ENCODE measurements at places on chromosomes 7 and 10. TPM values are rescaled to one million over a fixed set of nuclear protein-coding genes. Genes with fewer than 3 reads are reported as not detected.

DNA sequence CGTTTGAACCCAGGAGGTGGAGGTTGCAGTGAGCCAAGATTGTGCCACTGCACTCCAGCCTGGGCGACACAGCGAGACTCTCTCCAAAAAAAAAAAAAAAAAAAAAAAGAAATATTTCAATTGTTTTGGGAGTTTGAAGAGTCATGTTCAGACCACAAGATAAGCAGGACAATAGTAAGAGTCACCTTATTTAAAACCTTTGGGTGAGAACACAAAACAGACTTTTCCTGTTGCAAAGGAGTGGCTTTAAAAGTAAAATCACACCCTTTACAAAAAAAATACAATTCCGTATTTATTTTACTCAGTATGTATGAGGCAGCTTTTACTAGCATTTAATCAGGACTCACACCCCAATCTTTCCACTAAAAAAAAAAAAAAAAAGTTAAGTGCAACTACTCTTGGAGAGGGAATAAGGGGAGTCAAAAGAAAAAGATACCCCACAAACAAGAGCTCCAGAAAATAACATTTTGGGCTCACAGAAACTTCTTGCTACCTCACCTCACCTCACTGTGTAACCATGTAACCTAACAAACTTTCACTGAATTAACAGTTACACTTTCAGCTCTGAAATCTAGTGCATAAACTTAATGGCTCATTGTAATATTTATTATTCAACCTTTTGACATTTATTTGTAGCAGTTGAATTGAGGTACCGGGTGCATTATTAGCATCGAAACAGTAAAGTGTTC, 11.2 kb downstream of the SKIDA1 start:
- H3K4me3 ChIP-seq = no peak overlapping the region
- no peak for DNase-seq
- no peak overlapping the region for H3K27ac ChIP-seq
- peaks cover 64% of the 10 kb centered on the region for H3K27me3 ChIP-seq
- H3K36me3 ChIP-seq = no peaks in the 10 kb centered on the region

DNA sequence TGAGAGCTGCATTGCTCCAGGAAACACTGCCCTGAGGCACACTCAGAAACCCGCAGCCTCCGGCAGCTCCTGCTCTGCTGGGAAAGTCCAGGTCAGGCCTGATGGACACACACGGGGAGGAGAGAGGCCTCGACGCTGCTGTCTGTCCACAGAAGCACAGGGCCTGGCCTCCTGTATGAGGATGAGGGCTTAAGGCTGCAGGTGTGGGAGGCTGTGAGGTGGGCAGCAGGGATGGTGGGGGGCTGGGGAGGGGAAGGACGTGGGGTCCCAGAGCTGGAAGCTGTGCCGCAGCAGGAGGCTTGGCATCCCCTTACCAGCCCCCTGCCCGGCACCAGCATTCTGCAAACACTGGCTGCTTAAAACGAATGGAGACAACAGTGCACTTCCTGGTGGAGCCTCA, 186.2 kb downstream of the DNAJB6 start:
- no peaks in the 10 kb centered on the region for H3K4me1 ChIP-seq
- no peak overlapping the region for H3K4me3 ChIP-seq
- no peak overlapping the region for H3K27ac ChIP-seq
- peaks cover 18% of the 10 kb centered on the region for H3K27me3 ChIP-seq
- H3K36me3 ChIP-seq = no peaks in the 10 kb centered on the region

WDR91 gene
- total RNA-seq = 22.8 TPM

SEMA3D gene
- total RNA-seq = not detected

DNA sequence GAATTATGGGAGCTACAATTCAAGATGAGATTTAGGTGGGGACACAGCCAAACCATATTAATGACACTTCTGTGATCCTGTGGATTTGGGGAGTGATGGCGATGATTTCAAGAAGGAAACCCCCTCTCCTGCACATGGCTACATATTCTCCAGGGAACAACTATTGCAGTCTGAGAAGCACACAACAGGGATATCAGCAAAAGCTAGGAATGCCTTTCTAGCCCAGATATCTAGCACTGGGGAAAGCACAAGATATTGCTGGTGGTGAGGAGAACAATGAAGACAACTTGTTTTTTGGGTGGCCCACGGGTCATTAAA, 24.3 kb downstream of the EPDR1 start:
- no peaks in the 10 kb centered on the region for H3K36me3 ChIP-seq
- H3K4me3 ChIP-seq = no peak overlapping the region
- no peak overlapping the region for H3K27ac ChIP-seq
- no peaks in the 10 kb centered on the region for H3K4me1 ChIP-seq

- peaks cover 76% of the 10 kb centered on the region for H3K36me3 ChIP-seq
- no peak overlapping the region for H3K27ac ChIP-seq
- peaks cover 25% of the 10 kb centered on the region for H3K4me1 ChIP-seq
- H3K27me3 ChIP-seq = no peaks in the 10 kb centered on the region
- no peak for DNase-seq
Measured at GRCh38 chr7:143303733-143304132, 12.2 kb upstream of the CLCN1 start.

GRCh38 chr7:50208378-50208982, 96.0 kb upstream of the IKZF1 start:
- DNase-seq = no peak
- peak overlapping the region; percentile 54 for H3K4me3 ChIP-seq
- H3K36me3 ChIP-seq = no peaks in the 10 kb centered on the region
- peaks cover 74% of the 10 kb centered on the region for H3K4me1 ChIP-seq
- peak overlapping the region; percentile 91 for H3K27ac ChIP-seq
- H3K27me3 ChIP-seq = no peaks in the 10 kb centered on the region

Measured in natural killer cell treated with Interleukin-12 subunit alpha and Interleukin-12 subunit beta and Interleukin-15 and Interleukin-18, amount 100 ng/mL, for 72 hours (primary cell).